ENCODE measurements at places on chromosomes 2 and 18.

DNA sequence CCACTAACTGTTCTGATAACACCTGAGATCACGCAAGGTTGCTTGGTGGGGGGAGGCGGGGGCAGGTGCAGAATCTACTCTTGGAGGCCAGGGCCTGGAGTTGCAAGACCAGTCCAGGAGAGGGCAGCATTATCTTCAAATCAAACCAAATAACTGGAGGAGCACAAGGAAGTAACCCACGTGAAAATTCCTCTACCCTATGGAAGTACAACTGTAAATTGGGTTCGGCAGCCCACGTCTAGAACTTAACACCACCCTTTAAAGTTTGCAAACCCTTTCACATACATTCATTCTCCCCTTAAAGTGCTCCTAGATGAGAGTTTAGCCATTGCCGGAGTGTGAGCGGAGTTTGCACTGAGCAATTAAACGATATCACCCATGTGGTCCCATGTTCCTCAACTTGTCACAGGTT lies 19.6 kb upstream of the CXCR1 start:
- peak; percentile 34 for DNase-seq

GRCh38 chr2:177260379-177260778 lies 4.1 kb downstream of the NFE2L2 start:
- no peak for DNase-seq

- DNase-seq, result no peak
Measured at GRCh38 chr2:115036818-115037217, 594.4 kb downstream of the DPP10 start.

DNA sequence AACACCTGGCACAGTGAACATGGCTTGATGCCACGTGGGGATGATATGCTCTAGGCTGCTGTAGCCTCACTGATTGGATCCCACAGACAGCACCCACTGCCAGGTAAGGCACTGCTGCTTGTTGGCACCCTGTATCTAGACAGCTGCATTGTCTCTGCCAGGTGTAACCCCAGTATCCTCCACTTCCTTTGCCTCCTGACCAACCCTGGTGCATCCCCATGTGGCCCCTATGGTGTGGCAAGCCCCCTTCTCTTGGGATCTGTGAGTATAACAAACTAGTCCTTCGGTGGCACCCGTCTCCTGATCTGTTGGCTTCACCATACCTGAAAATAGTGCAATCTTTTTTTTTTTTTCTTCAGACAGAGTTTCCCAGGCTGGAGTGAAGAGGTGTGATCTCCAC lies 11.1 kb downstream of the TEX51 start:
- peak; percentile 13 for DNase-seq

DNA sequence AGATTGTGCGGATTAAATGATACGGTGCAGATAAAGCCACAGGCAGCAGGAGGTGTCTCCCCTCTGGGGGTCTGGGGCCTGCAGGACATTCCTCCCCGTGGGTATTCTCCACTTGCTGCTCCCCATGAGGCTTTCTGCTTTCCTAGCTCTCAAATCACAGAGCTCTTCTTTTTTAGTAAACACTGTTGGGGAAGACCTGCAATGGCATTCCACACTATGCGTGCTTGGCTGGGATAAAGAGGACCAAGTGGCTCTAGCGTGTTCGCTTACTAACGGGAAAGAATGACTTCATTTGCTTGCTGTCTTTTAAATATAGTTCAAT lies 146.5 kb downstream of the DDX1 start:
- DNase-seq, result no peak

- DNase-seq, result no peak
Measured at GRCh38 chr2:69948032-69948962, 13.1 kb downstream of the ASPRV1 start.

DNA sequence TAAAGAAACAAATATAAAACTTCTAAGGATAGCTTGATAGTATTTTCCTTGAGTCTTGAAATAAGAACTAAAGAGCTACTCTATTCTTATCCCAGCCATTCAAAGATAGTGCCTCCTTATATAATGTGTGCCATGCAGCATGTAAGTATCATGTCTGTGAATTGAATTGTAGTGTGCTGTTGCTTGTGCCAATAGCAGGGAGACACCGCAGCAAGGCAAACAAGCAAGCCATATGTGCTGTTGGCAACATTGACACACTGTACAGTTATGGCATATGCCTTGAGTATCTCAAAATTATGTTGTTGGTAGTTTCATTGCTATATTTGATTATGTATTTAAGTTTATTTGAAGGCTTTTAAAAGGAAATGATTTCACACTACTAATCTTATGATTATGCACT lies 58.2 kb downstream of the ERBB4 start:
- no peak for DNase-seq

- no peak for DNase-seq
Measured at GRCh38 chr2:159124931-159125467, 156.6 kb downstream of the TANC1 start.

GRCh38 chr18:57273194-57273593 lies 79.2 kb upstream of the ST8SIA3 start:
- DNase-seq, result no peak

GRCh38 chr2:108855194-108855593 lies 68.6 kb downstream of the CCDC138 start:
- DNase-seq, result no peak

- DNase-seq, result no peak
Measured at GRCh38 chr18:53241161-53241560, 901.2 kb downstream of the DCC start.

DNA sequence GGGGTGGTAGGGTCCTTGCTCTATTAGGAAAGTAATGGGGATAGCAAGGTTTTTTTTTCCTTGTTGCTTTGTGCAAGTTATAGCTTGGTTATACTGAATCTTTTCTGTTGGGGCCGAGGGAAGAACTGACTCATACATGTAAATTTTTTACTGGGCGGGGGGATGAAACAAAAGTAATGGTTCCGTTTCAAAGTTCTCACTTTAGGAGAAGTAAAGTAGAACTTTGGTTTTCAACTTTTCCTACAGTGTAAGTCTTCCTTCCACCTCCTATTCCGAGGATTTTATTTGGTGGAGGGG lies 1.1 kb downstream of the AFTPH start:
- no peak for DNase-seq

- no peak for DNase-seq
Measured at GRCh38 chr2:31032475-31032874, 105.8 kb downstream of the GALNT14 start.

GRCh38 chr2:1156059-1156458 lies 205.4 kb downstream of the SNTG2 start:
- no peak for DNase-seq

DNA sequence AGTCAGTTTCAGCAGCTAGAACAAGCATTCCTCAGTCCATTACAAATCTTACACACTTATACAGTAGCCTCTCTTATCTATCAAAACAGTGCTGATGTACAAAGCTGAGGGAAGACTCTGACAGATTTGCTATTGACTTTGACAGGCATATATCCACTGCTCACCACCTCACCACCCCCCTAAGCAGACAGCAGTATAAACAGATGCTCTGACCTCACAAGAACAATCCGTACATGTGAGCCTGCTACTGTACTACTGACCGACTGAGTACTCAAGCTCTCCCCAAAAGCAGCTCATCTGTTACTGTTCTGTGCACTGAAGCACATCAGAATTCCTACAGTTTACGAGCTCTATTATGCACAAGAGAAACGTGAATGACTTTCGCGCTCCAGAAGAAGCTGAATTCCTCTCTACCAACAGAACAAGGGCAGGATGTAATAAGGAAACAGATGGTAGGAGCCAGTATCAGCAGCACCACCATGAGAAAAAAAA lies 95.6 kb upstream of the PDE1A start:
- DNase-seq, result no peak

DNA sequence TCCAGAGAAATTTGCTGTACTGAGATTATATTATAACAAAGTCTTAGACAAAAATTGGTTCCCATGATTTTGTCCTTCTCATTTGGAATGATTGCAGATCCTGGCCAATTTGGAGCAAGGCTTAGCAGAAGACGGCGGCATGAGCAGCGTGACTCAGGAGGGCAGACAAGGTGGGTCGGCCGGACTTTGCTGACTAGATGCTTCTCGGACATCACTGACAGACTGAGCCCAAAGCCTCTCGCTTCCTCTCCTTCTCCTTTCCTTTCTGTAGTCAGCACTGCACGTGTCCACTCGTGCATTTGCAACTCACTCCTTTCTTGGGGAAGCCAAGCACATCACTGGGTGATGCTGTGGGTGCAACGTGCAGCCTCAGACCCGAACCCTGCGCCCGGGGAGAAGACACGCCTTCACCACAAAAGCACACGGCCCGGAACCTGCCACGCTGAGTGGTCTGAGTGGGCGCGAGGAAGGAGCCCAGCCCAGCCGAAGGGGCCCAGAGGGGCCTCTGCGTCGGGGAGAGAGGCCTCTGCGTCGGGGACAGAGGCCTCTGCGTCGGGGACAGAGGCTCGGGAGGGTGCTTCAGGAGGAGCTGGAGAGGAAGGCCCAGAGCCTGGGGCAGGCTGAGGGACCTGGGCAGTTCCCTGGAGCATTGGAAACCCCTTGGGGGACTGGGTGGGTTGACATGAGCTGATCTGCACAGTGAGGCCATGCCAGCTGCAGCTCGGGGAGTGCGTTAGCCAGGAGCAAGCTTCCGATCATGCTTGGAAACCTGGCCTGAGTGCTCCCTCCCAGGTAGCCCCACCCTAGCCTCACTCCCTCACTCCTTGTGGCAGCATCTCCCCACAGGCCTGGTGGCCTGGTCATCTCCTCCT lies 61.6 kb downstream of the ADI1 start:
- DNase-seq, result no peak

DNA sequence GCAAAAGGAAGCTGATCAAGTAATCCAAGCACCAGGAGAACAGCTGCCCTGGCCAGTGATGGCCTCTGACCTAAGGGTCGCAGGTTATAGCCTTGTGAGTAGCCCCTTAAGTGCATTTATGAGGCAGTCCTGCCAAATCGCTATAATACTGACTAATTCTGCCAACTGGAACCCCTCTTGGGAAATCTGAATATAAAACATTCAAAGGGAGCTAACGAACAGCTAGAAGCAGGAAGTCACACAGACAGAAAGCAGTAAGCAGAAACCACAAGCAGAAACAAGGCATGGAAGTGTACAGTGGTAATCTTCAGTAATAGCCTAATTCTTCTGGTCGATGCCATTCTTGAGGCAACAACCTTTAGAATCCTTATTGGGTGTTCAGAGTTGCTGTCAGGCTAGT lies 521.3 kb downstream of the METTL4 start:
- no peak for DNase-seq

DNA sequence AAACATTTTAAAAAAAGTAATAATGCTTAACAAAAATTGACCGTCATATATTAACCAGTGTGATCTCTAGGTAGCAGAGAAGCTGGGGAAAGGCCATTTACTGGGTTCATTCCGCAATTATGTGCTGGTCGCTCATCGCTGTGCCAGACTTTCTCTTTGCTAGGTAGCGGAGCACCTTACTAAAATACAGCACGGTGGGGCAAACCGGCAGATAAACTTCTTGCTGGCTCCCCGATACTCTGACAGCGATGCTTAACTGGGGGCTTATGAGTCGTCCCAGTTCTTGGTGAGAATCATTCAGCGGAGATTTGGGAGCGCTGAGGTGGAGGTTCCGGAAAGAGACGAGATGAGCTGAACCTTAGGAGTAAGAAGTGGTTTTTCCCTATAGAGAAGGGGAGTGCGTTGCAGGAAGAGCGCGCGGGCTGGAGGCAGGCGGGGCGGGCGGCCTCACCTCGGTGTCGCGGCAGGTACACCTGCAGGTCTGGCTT lies 605 bp downstream of the C2orf68 start:
- DNase-seq, result no peak

DNA sequence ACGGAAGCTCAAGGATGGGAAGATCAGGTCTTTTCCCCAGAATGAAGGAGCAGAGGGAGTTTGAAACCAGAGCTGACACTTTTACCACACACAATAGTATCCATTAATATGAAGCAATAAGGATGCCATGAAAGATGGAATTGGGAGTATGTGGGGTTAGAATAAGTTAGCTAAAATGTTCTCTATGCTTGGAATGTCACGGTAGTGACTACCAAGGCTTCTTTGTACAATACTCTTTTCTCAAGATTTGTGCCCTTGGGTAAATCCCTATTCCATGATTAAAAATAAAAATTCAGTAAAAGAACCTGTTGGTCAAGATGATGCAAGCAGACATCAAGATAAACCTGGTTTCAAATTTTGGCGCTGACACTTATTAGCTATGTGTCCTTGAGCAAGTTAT lies 75.0 kb downstream of the NRXN1 start:
- DNase-seq, result no peak

DNA sequence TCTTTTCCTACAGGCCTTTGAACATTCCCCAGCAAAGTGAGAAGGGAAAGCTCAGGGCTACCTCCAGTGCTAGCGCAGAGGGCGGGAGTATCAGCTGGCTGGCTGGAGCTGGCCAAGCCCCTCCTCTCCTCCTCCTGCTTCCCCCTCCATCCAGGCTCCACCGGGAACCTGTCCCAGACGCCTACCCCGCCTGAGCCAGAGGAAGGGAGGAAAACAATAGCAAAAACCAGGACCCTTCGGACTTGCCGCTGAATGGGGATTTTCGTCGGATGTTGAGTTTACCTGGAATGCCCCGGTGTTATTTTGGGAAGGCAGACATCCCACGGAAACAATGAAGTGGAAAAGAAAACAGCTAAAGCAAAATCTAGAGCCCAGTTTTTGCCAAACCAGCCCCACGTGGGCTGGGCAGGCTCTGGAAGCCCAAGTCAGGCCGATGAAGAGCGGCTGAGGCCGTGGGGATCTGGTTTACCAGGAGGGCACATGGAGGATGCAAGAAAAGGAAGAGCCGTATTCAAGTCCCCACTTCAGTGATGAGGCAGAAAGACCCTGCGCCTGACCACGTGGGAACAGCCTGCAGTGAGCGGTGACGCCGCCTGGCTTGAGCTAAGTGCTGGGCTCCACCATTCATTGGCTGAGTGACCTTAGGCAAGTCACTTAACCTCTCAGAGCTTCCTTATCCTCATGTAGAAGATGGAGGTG lies 100.4 kb upstream of the LCLAT1 start:
- peak; percentile 55 for DNase-seq

DNA sequence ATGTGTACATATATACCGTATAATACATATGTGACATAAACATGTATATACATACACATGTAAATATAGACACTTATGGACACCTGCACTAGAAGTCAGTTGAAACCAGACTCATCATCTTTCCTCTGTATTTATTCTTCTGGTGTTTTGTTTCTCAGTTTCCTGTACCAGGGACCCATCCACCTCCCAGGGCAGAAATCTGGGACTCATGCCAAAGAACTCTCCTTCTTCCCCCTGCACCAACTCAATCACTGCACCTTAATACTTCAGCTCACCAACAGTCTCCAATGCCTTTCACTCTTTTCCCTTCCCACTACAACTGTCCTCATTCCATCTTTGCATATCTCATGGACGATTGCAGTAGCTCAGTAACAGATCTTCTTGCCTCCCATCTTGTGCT lies 428.0 kb downstream of the FBXO15 start:
- DNase-seq, result no peak

- DNase-seq, result no peak
Measured at GRCh38 chr2:3784731-3785130, 81.4 kb downstream of the DCDC2C start.
